ENCODE measurements at places on chromosomes 2 and 18.

DNA sequence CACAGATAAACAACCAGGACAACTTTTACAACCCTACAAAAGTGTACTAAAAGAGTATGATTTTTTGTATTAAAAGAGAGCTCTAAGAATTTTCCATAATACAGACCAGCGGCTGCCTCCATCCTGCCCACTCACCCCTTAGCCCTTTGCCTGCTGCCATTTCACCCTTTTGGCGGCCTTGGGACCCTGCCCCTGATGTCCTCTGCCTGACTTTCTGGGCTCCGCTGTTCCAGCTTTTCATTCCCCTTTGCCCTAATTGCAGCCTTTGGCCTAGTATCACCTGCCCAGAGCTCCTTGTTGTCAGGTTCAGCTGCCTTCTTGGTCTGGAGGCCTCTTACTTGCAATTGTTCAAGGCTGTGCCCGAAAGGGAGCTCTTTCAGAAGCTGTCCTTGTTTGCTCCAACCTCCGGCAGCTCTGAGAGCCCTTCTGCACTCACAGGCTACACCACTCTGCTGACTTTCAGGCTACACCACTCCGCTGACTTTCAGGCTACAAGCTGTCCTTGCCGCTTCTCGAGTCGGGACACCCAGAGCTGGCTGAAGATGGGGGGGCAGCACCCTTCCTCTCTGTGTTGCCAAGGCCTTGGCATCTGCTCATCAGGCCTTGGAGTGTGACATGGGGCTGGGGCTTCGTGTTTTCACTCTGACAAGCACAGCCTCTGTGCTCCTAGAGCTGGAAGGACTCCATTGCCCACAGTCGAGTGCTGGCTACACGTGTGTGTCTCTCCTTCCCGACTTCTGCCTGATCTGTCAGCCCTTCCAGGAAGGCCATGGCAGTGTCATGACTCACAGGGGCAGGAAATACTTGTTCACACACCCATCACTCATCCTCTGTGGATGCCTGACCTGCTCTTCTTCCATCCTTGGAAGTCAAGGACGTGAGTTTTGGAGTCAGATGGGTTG, 43.1 kb upstream of the HDAC4 start:
- DNase-seq = peak; percentile 49

GRCh38 chr2:21930226-21930625, 806.5 kb downstream of the TDRD15 start:
- no peak for DNase-seq

DNA sequence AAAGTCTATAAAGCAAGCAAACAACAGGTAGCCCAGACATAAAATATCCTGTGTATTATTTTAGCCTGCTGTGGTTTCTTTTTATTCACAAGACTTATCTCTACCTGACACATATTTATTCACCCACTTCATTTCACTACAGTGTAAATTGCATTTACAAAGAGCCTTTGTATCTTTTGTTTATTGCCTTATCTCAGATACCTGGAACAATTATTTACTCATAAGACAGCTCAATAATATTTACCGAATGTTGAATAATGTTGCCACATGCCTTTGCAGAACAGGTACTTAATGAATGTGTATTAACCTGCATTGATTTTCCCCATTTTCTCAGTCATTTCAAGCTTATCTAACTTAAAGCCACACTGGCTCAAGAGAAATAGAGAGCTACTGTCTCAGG, 603.6 kb downstream of the FBXO15 start:
- DNase-seq = no peak

GRCh38 chr2:186540941-186541340, 48.9 kb upstream of the ITGAV start:
- DNase-seq = peak; percentile 78

GRCh38 chr2:182404975-182405561, 21.8 kb downstream of the PDE1A start:
- DNase-seq = no peak

- no peak for DNase-seq
These were observed 245.5 kb upstream of the CXCR4 start for GRCh38 chr2:136363470-136363869.

- DNase-seq = no peak
These were observed 88.9 kb downstream of the DAW1 start for GRCh38 chr2:227960317-227960716.

GRCh38 chr2:55879976-55880375, 43.6 kb downstream of the EFEMP1 start:
- DNase-seq = no peak

DNA sequence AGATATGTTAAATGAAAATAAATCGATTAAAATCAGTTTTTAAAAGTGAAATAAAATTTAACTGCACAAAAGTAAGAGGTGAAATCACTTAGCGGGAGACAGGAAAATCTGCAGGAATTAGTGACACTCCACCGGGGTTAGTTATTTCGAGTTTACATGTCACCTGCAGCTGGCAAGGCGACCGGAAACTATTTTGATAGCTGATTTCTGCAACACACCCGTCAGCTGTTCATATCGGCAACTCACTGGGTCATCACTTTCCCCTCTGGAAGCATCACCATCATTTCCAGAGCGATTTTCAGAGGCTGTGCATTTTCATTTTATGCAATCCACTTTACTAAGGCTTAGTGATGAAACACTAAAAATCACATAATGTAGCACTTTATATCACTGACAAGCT, 52.9 kb downstream of the PXDN start:
- DNase-seq = no peak

- no peak for DNase-seq
These were observed 47.3 kb downstream of the TCF7L1 start for GRCh38 chr2:85180322-85181133.

- no peak for DNase-seq
These were observed 936.6 kb upstream of the FANCL start for GRCh38 chr2:59177748-59178147.

- no peak for DNase-seq
These were observed 131.4 kb downstream of the VWC2L start for GRCh38 chr2:214542295-214542694.

DNA sequence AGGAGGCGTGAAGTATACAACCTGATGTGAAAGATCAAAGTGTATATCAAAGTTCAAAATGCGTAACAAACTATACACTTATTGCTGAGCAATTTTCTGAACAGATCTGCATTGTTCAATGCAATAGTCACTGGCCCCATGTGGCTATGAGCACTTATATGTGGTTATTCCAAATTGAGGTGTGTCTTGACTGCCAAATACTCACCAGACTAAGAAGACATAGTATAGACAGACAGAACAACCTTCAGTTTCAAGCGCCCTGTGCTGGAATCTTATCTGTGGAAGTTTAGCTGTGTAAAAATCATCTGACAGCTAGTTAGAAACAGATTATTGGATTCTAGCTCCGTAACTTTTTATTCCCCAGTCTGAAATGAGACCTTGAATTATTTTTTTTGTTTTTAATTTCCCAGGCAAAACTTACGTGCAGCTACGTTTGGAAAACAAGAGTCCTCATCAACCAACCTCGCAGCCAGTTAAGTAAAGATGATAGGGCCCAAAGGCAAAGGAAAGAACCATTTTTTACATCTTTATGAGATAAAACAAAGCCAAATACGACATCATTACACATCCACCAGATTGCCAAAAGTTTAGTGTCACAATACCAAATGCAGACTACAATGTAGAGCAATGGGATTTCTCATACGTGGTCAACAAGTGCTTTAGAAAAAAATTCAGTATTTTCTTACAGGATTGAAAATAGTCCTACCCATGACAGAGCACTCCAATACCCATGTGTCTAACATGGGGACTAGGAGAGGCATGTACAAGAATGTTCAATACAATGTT, 37.2 kb downstream of the MBOAT2 start:
- peak; percentile 38 for DNase-seq

GRCh38 chr2:69625078-69625795, 18.3 kb downstream of the AAK1 start:
- no peak for DNase-seq

DNA sequence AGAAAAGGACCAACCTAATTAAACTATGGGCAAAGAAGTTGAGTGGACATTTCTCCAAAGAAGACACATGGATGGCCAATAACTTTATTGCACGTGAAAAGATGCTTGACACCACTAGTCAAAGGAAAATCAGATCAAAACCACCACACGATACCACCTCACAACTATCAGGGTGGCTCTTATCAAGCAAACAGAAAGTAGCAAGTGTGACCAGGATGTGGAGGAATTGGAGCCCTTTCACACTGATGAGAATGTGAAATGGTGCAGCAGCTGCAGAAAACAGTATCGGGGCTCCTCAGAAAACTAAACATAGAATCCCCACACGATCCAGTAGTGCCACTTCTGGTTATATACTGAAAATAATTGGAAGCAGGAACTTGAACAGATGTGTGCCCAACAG, 72.2 kb upstream of the ALKAL2 start:
- DNase-seq = no peak

DNA sequence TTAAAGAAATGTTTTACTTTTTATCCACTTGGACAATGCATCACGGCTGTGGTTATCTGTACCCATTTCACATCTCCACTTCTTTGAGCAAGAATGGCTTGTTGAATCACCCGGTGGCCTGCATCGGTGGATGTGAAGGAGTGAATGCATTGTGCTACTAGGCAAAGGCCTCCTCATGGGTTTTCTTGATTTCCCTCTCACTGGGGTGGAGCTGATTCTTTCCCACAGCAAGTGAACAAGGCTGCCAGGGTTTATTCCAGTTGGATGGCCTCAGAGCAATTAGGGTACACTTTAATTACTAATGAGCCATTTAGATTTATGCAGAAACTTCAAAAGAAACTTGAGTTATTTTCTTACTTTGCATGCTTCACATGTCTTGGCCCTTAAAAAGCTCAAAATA, 387.1 kb downstream of the RND3 start:
- no peak for DNase-seq

DNA sequence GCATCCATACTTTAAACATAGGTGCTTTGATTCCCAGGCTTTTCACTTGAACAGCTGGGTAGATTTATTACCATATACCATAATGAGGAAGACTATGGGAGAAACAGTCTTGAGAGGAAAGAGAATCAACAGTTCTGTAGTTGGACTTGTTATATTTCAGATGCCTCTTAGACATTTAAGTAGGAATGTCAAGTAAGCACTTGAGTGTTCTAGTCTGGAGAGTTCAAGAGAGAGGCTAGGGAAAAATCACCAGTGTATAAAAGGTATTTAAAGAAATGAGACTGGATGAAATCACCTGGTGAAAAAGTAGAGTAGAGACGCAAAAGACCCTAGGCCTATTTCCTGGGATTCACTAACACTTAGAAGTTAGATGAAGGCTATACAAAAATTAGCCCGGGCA, 13.5 kb upstream of the CCNT2 start:
- no peak for DNase-seq

DNA sequence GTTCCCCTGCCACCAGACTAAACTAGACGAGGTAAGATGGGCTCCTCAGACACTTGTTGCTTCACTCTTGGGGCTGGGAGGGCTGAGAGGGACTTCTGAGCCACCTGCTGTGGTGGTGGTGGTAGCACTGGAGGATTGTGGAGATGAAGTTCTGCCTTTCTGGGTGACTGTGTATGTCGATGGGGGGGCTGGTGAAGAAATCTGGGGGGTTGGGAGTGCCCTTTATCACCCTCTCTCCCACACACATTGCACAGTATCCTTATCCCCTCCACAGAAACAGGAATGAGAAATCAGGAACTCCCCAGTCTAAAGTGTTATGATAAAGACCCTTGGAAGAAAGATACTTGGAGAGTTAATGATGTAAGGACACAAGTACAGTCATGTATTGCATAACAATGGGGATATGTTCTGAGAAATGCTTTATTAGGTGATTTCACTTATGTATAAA, 38.5 kb downstream of the HK2 start:
- DNase-seq = no peak

DNA sequence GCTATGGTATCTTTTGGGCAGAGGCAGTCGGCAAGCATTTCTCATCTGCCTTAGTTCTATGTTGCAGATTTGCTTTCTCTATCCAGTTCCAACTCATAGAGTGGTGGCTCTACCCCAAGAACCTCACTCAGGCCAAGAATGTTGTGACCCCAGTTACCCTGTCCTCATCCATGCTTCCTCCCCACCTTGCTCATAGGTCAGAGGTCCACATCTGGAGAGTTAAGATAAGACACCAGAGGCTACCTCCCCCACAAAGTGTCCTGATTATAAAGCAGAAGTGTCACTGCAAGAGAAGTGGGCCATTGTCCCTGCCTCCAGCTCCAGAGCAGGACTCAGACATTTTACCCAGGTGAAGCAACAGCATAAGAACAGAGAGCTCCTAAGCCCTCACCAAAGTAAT, 276.8 kb upstream of the CHST9 start:
- no peak for DNase-seq

DNA sequence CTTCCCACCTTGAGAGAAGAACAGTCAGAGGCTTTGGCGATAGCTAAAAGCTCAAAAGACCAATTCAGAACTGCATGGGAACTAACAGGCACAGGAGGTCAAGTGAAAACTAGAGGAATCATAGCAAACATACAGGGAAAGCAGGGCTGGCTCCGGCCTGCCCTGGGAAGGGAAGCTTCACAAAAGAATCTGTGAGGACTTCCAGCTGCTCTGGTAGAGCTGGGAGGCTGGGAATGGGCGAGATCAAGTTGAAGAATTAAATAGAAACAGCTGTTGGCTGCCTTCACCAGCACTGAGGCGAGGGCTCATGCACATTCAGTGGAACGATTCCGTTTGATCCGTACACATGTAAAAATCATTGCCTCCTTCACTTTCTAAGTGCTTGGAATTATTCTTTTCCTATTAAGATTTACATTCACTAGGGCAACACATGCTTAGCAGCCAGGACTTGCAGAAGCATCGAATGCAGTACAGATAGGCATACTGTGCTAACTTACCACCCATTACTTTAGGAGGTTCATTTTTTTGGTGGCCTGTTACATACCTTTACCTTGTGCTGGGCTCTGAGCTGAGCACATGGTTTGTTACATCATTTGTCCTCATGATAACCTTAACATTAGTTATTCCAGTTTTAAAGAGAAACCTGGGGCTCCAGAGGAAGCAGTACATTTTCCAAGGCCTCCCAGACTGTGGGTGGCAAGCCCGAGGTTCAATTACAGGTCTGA, 125.4 kb upstream of the RNF152 start:
- DNase-seq = peak; percentile 94

DNA sequence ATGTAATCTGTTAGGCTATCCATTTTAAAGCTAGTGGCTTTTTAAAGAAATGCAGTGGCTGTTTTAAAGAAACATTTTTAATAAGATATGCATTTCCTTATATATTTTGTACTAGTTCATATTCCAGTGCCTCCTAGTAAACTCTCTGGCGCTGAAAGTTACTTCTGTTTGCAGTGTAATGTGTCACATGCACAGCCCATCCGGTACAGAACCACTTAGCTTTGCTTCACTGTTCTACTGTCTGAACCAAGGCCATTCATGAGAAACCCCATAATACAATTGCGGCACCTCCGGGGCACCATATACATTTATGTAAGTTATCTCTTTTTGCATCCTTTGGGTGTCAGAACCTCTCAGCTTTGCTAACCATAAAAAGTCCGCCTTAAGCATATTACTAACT, 114.6 kb upstream of the KCTD1 start:
- DNase-seq = no peak

DNA sequence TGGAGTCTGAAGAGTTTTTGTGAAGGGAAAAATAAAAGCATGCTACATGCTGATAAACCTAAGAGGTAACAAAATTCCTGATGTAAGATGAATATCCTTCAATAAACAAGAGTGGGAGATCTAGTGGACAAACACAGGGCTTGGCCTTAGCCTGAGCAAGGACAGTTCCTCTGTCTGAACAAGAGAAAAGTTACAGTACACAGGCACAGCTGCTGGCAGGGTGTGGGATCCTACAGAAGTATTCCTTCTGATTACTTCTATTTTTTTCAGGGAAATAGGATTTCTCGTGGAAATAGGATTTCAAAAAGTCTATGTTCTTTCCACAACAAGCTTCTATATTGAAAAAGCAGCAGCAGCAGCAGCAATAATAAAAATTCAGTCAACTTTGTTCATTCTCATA, 54.1 kb downstream of the NBAS start:
- no peak for DNase-seq

Measured in fibroblast of skin of scalp (primary cell).